Bone marrow (tissue), 2 donors: ENCODE measurements at places on chromosomes 3 and 15.

GRCh38 chr3:8239718-8240695 is 261.6 kb upstream of the LMCD1 start:
- DNase-seq, result peak; percentile 15

DNA sequence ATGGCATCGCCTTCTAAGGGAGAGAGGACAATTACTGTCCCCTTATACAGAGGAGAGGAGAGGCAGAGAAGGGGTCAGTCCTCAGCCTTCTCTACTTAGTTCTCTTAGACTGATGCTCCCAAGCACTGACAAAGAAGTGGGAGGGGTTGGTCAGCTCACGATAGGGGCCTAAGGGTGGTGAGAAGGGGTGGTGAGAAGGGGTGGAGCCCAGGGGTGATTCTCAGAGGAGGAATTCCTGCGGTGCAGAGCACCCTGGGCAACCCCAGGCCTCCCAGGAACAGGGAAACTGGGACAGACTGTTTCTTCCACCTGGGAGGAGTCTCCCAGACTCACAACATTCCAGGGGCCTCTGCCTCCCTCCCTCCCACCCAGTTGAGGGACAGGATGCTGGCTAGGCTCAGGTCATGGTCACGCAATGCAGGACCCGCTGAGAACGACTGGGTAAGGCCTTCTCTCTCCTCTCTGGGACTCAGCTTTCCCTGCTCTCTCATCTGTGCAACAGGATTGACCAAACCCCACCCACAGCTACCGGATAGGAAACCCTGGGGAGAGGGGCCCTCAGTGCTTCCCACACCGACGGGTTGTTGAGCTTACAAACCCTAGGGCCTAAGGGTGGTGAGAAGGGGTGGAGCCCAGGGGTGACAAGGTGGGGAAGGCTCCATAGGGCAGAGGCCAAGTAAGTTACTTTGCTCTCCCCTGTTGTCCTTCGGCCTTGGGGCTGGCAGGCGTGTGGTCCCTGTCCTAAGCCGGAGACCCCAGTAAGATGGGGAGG is 1.5 kb downstream of the TPRA1 start:
- no peak for DNase-seq

- no peak for DNase-seq
These were observed 293.6 kb upstream of the MDFIC2 start for GRCh38 chr3:70606018-70606417.

DNA sequence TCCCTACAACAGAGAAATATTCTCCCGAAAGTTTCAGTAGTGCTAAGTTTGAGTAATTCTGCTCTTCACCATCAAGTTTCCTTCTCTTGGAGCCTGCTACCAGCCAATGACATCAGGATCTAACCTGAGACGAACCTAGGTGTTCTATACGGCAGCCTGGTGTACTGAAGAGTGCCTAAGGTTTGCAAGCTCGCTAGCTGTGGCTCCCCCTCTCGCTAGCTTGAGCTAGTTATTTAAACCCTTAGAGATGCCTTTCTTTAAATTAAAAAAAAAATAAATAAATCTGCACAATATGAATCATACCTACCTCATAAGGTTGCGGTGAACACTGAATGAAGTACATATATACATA is 1.4 kb upstream of the COL8A1 start:
- no peak for DNase-seq
